Renal cortical epithelial cell (primary cell): ENCODE measurements at places on chromosomes 3 and 15. TPM values are rescaled to one million over a fixed set of nuclear protein-coding genes. Genes with fewer than 3 reads are reported as not detected.
A peak's percentile ranks its signal among the peaks of the same experiment; 100 is the strongest.

GRCh38 chr3:49013113-49013737 is 5.2 kb downstream of the DALRD3 start:
- no peak for DNase-seq

GRCh38 chr15:64024172-64025050 is 21.9 kb downstream of the DAPK2 start:
- peak; percentile 57 for DNase-seq

DNA sequence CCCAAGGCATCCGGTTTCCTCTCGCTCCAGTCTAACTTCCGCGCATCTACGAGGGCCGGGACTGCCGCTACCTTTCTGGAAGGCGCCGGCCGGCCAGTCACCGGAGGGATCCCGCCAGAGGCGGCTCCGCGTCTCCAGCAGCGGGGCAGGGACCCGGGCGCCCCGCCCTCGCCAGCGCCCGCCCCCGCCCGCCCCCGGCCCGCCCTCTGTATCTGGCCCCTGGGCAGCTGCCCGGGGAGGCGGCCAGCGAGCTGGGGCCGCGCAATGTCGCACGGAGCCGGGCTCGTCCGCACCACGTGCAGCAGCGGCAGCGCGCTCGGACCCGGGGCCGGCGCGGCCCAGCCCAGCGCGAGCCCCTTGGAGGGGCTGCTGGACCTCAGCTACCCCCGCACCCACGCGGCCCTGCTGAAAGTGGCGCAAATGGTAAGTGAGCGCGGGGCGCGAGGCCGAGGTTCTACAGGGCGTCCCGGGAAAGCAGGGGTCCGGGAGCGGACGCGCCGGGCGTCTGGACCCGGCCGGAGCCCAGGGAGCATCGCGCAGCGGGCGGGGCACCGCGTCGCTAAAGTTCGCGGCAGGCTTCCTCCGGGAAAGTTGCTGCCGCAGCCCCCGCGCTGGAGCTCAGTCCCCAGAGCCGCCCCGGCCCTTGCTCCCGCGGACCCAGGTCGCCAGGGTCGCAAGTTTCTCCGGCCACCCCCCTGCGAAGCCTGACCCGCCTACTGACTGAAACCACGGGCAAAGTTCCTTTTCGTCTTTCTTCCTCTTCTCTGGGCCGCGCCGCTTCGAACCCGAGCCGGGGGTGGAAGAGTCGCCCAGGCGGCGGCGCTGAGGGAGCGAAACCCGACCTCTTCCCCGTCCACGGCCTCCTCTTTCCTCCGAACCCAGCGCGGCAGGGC is at the start of gene CMTM7:
Gene CMTM7, plus strand, starts transcription at position 211 of the 893 bp plus-strand sequence. Its CDS starts 54 bp downstream, at position 265.
- peak; percentile 57 for DNase-seq

- DNase-seq, result no peak
These were observed 15.1 kb upstream of the STAB1 start for GRCh38 chr3:52479877-52480575.

The KAT2B gene
- total RNA-seq, result 6.6 and 13.6 TPM in 2 replicates

GRCh38 chr15:58517252-58517681 is 85.5 kb downstream of the LIPC start:
- DNase-seq, result no peak

- peak; percentile 74 for DNase-seq
These were observed 25.7 kb downstream of the TMOD2 start for GRCh38 chr15:51776952-51777569.

GRCh38 chr3:56339671-56340070 is 128.6 kb downstream of the ERC2 start:
- DNase-seq, result no peak

The ILDR1 gene
- total RNA-seq, result 2.7 and 2.8 TPM in 2 replicates

DNA sequence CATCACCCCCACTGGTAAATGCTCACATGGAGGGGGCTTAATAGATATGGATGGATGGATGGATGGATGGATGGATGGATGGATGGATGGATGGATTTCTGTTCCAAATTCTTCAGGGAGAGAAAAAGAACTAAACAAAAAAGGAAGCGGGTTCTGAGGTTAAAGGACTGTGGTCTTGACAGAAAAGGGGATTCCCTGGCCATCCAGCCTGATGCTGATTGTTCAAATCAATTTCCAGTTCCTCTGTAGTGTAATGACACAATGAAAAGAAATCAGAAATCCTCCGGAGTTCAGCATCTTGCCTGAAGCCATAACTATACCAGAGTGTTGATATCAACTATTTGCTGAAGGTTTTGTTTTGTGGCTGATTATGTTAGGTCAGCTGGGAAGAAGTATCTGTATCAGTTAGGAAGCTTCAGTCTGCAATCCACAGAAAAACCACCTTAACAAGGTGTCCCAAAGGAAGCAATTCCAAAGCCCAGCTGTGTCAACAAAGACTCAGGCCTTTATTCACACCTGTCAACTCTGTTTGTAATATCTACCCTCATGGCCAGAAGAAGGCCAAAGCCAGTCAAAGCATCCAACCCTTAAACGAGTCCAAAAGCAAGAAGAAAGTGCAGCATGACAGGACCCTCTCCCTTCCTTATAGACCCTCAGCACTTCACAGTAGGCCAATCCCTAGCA is 24.5 kb upstream of the RASA2 start:
- no peak for DNase-seq

DNA sequence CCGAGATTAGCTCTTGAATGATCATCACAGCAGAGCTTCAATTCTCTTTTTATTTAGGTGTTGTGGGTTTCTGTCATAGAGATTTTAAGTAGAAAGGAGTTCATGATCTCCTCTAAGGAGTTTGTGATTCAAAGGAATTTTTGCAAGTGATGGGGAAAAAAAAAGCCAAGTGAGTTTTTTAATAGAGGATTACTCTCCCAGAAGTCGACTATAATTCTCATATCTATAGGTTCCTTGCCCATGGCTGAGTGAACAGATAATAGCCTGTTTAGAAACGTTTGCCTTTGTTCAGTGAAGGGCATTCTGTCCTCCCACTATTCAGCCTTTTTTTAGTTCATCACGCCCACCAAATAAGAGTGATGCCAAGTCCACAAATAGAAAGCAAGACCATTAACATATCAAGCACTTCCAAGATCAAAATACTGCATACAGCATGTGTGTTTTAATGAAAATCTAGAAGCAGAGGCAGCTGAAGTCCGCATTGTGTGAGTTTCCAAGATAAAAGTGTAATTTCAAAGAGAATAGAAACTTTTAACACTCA is 398.4 kb upstream of the CNTN3 start:
- no peak for DNase-seq

DNA sequence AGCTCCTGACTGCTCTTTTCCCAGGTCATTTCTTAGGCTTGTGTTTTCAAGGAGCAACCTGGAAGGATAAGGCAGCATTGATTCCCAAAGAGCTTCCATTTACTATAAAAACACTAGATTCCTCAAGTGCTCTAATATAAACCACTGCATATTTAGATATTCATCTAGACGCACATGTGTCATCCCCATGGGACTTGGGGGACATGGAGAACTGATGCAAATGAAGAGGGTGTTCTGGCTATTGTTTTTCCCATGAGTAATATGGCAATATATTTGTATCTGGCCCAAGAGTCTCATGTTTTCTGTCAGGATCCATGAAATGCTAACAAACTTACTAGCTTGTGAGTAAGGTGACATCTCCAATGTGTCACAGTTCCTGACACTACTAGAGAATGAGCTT is 31.3 kb downstream of the HACD2 start:
- DNase-seq, result no peak

DNA sequence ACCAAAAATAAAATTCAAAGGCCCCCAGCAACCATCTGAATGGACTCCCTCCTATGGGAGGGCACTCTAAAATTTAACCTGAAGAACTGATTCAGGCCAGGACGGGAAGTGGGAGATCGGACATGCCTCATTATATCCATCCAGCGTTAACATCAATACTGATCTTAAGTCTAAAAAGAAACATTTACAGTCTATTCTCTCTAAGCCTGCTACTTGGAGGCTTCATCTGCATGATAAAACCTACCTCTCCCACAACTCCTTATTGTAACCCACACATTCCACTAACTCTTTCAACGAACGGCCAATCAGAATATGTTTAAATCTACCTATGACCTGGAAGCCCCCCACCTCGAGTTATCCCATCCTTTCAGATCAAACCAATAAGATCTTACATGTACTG is 68.4 kb downstream of the HERC1 start:
- DNase-seq, result no peak

DNA sequence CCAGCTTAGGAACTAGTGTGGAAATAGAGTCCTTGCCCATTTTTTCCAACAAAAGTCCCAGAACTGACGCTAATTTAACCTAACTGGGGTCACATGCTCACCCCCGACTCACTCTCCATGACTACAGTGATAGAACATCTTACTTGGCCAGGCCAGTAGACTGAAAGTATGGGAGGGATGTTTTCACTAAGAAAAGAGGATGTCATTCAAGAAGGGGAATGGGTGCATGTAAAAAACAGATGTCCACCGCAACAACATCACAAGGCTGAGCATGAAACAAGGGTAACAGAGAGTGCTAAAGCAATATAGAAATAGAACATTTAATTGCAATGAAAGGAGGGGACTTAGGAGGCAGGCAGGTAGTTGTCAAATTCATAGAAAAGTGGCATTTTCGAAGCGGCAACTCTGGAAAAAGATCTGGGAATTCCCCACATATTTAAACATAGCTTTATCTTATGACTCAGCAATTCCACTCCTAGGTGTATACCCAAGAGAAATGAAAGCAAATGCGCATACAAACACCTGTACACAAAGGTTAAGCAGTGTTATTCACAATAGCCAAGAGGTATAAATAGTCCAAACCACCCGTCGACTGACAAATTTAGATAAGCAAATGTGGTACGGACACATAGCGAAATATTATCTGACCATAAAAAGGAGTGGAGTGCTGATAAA is 41.1 kb upstream of the UBE2E2 start:
- peak; percentile 38 for DNase-seq

- DNase-seq, result no peak
These were observed 178.4 kb upstream of the STT3B start for GRCh38 chr3:31354373-31354772.

DNA sequence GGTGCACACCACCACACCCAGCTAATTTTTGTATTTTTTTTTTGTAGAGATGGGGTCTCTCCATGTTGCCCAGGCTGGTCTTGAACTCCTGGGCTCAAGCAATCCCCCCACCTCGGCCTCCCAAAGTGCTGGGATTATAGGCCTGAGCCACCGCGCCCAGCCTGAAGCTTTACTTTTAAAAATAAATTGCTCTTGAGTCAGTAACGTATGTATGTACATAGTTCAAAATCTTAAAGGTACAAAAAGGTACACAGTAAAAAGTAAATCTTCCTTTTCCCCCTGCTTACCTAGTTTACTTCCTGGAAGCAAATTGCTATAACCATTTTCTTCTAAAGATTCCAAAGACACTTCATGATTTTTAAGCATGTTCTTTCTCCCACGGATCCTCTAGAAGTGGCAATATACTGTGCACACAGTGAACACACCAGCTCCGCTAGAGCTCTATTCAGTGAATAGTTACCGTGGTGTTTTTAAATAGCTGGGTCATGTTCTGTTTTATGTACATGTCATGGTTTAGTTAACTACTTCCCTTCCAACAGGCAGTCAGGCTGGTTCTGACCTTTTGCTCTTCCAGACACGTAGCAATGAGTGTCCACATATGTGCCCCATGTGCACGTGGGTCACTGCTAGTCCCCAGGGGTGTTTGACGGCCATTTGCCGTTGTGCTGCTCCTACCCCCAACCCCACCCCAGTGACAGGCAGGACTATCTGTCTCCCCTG is 82.1 kb downstream of the EEFSEC start:
- no peak for DNase-seq

DNA sequence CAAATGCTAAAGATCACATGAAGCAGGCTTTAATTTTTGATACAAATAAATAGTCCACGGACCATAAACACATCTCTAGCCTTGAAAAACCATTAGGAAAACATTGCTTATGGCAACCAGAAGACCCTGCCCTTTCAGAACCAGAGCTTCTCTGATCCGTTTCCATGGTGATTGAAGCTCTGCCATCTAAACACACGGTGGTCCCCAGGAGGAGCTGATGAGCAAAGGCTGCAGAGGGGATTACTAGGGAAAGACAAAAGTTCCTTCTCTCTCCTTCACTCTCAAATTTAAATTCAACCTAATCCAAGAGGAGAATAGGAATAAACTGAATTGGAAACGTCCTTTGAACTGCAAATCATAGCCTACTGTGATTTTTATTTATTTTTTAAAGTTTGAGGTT is 122.0 kb upstream of the ATP10A start:
- no peak for DNase-seq

The LOXL1 gene
- 62.8 and 70.7 TPM in 2 replicates for total RNA-seq

GRCh38 chr3:148319161-148319915 is 378.4 kb upstream of the AGTR1 start:
- peak; percentile 3 for DNase-seq

DNA sequence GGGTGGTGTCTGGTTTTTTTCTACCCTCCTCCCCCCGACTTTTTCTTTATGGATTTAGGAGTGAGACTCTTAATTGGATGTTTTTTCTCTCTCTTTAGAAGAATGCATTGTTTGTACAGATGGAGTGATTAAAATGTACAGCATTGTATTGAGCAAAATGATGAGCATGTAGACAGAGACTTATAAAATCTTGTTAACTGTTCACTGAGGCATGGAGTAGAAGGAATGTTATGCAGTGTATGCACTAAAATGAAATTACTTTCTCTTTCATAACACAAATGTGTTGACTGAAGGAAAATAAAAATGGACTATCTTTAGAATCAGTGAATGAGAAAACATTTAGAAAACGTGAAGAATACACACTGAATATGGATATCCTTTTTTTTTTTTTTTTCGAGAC is 39.8 kb downstream of the ZFAND6 start:
- peak; percentile 34 for DNase-seq
